Activated CD4-positive, alpha-beta memory T cell treated with anti-CD3 and anti-CD28 coated beads for 36 hours (primary cell): ENCODE measurements at places on chromosomes 4 and X.

DNA sequence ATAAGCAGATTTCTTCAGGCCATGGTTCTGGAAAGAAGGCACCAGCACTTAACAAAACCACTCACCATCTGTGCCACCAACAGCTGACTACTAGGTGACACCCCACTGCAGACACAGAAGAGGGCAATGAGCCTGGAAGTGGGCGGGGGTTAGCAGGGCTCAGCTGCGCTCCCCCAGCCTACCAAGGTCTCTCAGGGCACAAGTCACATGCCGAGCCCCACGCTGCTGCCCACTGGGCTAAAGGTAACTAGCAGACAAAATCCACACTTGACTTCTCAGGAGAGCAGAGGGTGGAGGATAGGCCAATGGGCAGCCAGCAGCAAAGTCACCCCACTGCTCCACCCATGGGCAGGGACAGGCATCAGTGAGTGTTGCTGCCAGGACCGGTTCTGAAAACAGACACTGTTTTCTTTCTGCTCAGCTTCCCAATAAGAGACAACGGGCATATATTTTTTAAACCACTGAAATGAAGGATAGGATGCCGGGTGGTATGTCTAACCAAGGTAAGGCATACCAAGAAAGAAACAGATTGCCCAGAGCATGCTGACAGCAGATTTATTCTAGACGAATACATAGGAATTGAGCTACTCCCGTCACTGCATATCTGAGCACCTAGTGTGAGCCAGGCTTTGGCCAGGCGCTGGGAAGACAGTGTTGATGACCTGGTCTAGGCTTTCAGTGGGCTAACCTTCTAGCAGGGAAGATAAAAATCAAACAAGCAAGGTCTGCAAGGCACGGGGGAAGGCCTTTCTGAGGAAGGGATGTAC lies 20.1 kb downstream of the ACSL1 start:
- DNase-seq = no peak

DNA sequence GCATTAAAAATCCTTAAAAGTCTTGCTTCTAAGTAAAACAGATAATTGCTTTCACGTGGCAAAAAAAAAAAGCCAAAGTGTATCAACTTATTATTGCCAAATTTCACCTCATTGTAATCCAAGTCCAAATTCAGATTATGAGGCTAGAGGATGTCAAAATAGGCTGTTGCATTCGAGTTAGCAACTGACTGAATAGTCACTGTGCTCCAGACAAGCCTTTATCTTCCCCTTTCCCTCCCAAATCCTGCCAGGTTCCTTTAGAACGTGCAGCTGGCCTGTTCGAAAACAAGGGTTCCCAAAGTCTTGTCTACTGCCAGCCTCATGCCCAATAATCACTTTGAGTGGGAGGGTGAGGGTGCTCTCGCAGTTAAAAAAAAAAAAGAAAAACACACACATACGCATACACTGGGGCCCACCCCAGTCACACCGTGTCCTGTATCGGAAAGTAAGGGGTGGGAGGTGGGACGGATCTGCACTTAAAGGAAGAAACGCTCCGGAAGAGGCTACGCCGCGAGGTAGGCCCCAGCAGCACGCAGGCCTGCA lies 603 bp downstream of the MAD2L1 start:
- no peak for DNase-seq

- DNase-seq = peak; percentile 18
Observed at GRCh38 chrX:68443155-68443868, 10.0 kb upstream of the OPHN1 start.

GRCh38 chrX:14528629-14529289 lies 577 bp upstream of the GLRA2 start:
- peak; percentile 65 for DNase-seq

DNA sequence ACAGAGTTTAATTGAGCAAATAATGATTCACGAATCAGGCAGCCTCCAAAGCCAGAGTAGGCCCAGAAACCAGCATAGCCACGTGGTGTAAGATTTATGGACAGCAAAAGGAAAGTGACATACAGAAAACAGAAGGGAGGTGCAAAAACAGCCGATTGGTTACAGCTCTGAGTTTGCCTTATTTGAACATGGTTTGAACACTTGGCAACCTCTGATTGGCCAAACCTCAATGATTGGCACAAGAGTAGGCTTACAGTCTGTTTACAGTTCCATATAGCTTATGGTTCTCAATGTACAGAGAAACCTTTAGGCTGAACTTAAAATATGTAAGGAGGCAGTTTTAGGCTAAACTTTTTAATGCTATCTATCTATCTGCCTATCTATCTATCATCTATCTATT lies 394.8 kb downstream of the CFAP47 start:
- DNase-seq = no peak

- DNase-seq = peak; percentile 47
Observed at GRCh38 chr4:118265312-118266144, 87.3 kb downstream of the PRSS12 start.

- no peak for DNase-seq
Observed at GRCh38 chr4:90824266-90825150, 697.3 kb downstream of the CCSER1 start.

DNA sequence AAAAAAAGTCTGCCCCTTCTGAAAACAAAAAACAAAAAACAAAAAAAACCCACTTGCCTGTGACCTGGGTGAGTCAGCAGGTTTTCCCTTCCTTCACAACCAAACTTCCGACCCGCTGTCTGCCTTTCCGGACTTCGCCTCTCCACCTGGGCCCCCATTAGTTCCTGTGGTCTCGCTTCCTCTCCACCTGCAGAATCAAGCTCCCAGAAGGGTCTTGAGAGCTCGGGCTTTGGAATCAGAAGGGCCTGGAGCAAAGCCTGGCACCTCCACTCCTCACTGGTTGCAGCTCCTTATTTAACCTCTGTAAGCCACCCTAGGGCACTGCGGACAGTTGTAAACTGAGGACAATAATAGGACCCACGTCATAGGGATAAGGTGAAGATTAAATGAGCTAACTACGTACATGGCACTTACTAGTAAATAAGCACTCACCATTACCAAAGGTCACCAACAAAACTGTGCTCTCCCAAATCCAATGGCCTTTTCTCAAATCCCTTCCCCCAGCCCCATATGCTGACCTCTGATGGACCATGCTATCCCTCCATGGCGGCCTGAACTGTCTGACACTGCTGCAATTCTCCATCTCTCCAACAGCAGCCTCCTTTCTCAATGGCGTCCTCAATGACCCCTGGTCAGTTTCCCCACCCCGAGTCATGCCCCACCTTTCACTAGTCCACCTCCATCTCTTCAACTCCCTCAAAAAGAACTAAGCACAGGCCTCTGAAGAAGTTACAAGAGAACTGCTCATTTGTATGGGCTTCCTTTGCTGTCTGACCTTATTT lies 64.2 kb downstream of the IRF2 start:
- DNase-seq = peak; percentile 49

- peak; percentile 10 for DNase-seq
Observed at GRCh38 chr4:22129454-22130029, 181.0 kb upstream of the KCNIP4 start.
